ENCODE measurements at places on chromosomes 4 and X.
A peak's percentile ranks its signal among the peaks of the same experiment; 100 is the strongest.

DNA sequence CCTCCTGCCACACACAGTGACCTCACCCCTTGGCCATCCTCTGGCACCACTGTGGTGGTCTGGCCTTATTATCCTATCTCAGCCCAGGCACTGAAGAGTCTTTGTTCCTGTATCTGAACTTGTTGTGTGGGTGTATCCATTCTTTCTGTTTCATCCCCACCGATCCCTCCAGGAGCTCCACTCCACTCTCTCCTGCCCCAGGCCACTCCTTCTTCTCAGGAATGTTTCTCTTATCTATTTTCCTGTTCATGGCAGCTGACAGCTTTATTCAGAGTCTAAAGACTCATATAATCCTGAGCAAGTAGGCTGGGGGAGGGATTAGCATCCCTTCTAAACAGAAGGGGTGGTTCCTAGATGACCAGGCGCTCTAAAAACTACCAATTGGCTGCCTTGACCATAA is 150.0 kb downstream of the ANAPC10 start:
- no peak for DNase-seq

- no peak for DNase-seq
Observed at GRCh38 chr4:170872794-170873193, 783.0 kb upstream of the AADAT start.

DNA sequence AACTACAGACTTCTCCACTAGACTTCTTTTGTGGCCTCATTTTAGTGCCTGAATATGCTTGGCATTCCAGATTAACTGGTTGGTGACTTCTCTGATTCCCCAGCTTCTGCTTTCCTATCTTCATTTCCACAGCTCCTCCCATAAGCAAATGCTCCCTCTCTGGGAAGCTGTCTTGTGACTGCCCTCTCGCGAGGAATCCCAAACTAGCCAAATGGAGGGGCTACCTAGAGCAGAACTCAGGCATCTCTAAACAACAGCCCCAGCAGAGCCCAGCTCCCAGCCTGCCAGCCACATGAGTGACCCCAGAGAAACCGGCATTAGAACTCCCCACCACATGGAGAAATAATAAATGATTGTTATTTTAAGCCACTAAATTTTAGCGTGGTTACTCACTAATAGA is 7.6 kb upstream of the VEGFD start:
- no peak for DNase-seq

DNA sequence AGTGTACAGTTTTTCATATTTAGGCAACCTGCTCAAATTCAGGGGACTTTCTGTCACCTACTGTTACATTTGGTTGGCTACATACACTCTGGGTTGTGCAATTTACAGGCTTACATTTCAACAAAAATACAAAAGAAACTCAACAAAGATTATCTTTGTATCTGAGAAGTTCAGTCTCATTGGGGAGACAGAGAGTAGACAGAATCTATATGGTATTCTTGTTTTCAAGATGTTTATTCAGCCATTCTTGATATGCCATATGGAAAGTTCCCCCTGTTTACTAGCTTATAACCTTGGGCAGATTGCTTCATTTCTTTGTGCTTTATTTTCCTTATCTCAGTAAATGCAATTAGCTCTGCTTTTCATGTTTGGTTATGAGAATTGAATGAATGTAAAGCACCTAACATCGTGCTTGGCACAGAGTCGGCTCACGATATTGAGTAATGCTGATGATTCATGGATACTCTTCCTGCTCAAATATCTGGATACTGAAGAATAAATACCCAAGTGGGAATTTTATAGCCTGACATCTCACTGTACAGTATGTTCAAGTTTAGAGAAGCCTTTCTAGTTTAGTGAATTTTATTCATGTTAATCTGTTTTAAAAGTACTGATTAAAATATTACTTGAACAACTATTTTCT is 96.5 kb upstream of the PACRGL start:
- no peak for DNase-seq

DNA sequence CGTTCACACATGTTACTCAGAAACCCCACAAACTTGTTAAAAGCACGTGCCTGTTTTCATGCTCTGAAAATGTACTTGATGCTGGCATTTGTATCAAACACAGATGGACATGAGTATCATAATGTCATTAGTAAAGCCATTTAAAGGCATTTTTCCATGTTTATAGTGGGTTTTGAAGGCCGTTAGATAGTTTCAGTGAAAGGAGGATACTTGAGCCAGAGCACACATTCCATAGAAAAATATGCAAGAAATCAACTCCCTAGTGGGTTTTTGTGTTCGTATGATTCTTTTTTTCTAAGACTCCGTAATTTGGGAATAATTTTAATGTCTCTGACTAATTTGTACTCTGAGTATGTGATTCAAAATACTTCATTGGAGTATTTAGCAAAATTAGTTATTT is 216.2 kb upstream of the BMP3 start:
- DNase-seq, result no peak

DNA sequence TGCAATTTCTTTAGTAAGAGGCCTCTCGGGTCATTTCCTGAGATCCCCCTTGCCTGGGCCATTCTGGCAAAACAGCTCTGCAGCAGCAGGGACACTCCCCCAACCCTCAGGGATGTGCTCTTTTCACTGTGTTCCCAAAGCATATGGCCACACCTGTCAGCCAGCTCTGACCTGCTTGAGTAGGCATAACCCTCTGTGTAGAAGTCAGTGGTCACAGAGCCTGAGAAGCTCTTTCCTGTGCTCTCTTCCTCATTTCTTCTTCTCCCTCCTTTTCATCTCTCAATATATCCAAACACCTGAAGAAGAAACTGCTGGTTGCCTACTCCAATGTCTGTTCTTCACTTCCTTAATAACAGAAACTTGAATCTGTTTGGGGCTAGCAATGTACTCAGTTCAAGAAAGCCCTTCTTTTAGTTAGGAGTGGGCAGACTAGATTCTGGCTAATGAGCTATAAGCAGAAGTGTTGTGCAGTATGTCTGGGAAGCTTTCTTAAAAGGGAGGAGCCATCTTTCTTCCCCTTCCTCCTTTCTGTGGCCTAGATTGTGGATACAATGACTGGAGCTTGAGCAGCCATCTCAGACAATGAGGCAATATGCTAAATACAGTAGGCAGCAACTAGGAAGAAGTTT is 73.3 kb downstream of the PRPS1 start:
- no peak for DNase-seq

DNA sequence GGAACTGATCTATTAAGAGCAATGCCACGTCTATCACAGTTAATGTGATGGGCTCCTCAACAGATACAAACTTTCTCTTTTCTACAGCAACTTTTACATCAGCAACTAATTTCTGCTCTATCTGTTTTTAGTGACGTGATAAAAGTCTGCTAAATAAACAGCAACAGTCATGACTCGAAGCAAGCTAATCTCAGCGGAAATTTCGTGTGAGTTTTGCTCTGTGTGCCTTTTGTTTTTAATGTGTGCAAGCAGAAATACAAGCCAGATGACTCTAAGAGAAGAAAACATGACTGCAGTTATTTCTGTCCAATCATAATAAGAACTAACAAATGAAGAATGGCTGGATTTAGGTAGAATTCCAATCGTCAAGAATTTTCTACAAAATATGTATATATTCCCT is 214.3 kb downstream of the LDB2 start:
- no peak for DNase-seq

- no peak for DNase-seq
Observed at GRCh38 chr4:178165251-178165950, 723.2 kb upstream of the AGA start.

- DNase-seq, result no peak
Observed at GRCh38 chr4:103425406-103425805, 227.3 kb upstream of the CENPE start.

GRCh38 chrX:100424012-100424411 is 13.9 kb upstream of the PCDH19 start:
- no peak for DNase-seq

- no peak for DNase-seq
Observed at GRCh38 chr4:19580095-19580494, 671.6 kb upstream of the SLIT2 start.

- no peak for DNase-seq
Observed at GRCh38 chrX:1210844-1211243, 1.6 kb downstream of the CRLF2 start.

- DNase-seq, result no peak
Observed at GRCh38 chrX:119249891-119250290, 13.8 kb downstream of the PGRMC1 start.

DNA sequence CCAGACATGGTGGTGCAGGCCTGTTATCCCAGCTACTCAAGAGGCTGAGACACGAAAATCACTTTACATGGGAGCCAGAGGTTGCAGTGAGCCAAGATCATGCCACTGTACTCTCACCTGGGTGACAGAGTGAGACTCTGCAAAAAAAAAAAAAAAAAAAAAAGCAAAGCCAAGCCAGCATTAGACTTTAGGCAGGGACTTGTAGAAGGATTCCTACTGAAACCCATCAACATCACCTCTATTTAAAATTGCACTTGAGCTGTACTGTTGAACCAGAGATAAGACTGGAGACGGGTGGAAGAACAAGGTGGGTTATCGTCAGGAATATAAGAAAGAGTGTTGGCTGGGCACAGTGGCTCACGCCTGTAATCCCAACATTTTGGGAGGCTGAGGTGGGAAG is 15.7 kb upstream of the AFAP1 start:
- no peak for DNase-seq

- DNase-seq, result no peak
Observed at GRCh38 chr4:144171697-144172096, 31.2 kb upstream of the GYPA start.

DNA sequence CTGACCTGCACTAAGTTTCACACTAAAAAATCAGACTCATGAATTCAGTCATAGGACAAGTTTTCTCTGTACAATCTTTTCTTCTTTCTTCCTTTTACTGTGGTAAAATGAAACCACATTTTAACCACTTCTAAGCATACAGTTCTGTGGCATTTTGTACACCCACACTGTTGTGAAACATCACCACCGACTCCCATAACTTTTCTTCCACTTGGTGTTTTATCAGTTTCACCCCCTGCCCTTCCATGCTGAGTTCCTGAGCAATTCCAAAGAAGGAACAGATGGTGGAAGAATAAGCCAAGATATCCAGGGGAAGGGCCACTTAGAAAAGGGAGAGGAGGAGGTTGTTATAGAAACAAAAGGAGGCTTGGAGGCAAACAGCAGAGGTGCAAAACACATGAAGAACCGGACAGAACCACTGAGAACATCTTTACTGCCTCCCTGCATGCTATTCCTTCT is 22.6 kb downstream of the SLC25A4 start:
- peak; percentile 52 for DNase-seq

DNA sequence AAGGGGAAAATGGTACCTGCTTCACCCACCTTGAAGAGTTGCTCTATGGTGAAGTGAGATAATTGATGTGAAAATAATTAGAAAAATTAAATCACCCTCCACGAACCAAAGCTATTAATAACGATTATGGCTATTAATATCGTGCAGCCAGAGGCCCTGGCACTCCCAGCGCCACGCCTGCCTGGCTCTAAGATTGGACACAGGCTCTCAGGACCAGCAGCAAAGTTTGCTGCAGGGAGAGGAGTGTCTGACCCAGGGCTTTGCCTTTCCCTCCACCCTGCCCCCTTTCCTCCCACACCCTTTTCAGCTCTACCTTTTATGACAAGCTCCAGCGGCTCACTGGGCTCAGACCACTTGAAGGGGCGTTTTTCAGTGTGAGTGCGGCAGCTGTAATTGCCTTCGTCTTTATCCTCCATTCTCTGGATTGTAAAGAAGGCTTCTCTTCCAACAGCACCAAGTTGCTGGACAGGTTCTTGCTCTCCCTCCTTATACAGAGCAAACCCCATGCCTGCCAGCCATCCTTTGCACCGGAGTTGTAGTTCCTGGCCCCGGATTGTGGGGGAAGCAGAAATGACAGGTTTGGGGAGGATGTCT is 11.5 kb downstream of the IGSF1 start:
- no peak for DNase-seq

DNA sequence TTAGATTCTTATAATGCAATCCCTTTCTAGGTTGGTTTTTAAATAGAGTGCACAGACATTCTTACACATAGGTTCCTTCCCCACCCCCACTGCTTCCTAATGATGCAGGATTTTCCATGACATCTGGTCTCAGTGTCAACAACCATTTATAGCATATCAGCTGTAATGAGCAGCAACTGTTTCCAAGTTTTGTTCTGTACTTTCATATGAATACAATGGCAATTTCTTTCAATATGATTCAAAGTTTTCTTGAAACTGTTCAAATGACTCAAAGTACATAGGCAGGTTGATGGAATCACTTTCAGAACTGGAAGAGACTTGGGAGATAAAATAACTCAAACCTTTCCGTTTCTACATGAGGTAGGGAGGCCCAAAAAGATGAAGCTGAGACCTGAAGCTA is 220.7 kb downstream of the CAMK2D start:
- DNase-seq, result no peak

GRCh38 chrX:15524417-15524816 is 23.8 kb downstream of the BMX start:
- no peak for DNase-seq

DNA sequence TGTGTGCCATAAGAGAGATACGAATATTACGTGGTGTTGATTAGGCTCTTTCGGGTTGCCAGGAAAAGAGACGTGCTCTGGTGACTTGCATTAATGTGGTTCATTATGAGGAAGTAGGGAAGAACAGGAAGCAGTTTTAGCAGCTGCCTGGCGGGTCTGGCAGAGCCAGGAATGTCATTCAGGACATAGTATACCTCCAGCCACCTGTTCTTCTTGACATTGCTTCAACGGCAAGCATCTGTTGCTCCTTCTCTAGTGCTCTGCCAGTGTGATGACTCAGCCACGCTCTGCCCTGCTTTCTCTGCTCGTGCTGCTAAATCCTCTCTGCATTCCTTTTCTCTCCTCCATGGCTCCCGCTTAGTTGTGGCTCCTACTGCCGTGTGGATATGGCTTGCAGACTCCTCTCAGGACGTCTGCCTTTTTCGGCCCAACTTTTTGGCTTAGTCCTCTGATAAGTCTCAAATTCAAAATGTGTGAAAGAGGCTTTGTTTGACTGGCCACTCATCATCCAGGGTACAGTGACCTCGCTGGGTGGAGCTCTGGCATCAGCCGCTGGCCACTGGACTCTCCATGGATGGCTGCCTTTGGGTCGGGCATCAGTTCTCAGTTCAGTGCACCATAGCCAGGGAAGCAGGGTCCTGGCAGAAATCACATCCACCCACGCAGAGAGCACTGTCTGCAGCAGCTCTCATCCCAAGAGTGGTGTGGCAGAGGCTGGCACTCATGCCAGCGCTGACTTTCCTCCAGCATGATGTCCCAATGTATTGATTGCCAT is 89.3 kb upstream of the KLF3 start:
- no peak for DNase-seq
